ENCODE measurements at places on chromosomes 11 and 22.

- DNase-seq, result no peak
Measured at GRCh38 chr11:37474889-37475288, 876.9 kb upstream of the RAG2 start.

DNA sequence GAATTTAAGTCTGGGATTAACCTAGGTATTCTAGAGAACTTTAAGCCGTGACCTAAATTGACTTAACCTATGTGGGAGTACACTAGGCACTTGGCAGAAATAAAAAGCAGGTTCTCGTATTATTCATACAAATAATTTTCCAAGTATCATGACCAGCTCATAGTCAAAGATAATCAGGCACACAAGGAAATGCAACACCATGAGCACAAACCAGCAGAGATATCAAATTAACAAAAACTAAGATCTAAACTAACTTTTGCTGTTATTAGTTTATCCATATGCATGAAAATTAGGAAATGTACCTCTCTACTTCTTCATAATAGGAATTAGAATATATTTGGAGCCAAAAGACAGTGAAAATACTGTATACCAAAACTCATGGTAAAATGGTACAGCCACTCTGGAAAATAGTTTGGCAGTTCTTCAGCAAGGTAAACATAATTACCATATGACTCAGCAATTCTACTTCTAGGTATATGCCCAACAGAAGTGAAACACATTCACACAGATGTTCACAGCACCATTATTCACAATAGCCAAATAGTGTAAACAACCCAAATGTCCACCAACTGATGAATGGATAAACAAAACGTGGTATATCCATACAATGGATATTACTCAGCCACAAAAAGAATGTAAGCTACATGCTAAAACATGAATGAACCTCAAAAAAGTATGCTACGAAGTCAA, 154.1 kb downstream of the ENTHD1 start:
- no peak for DNase-seq

DNA sequence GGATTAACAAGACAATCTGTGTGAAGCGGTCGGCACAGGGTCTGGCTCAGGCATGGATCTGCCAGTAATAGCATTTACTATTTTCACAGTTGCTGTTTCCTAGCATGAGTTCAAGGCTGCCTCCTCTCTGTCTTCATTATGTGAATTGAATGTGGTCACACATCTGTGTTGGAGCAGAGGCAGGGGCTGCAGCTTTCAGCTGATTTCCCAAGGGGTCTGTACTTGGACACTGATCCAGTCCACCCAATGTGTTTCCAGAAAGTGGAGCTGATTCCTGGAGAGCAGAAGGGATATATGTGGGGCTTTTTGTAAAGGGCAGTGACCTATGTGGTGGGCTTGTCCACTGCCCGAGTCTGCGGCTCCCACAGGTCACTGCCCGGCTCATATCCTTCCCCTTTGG, 3.5 kb upstream of the CELSR1 start:
- no peak for DNase-seq

GRCh38 chr11:59710136-59710847, 3.4 kb downstream of the OR10V1 start:
- DNase-seq, result no peak

DNA sequence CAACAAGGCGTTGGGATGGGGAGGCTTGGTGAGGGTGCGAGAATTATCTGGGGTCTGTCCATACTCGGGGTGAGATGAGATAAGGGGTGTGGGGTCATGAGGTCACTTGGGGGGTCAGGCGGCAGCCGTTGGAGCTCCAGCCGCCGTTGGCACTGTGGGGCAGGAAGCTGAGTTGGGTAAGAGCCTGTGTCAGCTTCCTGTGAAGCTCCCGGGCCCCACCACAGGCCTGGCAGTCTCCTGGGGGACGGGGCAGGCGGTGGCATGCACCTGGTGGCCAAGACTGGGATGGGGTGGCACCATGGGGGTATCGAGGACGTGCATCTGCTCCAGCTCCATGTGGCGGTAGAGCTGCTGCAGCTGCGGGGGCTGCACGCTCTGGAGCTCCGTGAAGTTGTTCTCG, 7.1 kb upstream of the MYBPC3 start:
- no peak for DNase-seq

- DNase-seq, result no peak
Measured at GRCh38 chr11:40094954-40095353, 1364.5 kb downstream of the LRRC4C start.

DNA sequence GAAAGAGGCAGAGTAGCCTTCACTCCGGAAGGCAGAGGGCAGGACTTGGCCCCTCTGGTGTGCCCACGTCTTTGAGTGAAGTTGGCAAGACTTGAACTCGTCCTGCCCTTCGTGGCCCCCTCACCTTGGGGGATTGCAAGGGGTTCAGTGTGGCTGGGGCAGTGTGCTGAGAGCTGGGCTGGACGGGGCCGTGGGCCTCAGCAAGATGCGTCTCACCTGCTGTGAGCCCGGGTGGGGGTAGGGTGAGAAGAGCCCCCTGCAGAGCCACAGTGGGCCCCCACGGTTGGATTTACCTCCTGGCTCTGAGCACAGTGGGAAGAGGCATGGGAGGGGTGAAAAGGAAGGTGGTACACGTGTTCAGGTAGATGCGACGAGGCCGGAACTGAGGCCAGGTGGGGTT, 81.4 kb upstream of the ATXN10 start:
- no peak for DNase-seq

- DNase-seq, result no peak
Measured at GRCh38 chr11:18384157-18384641, 10.2 kb upstream of the LDHA start.

- no peak for DNase-seq
Measured at GRCh38 chr22:33083212-33083611, 25.0 kb upstream of the SYN3 start.

- DNase-seq, result no peak
Measured at GRCh38 chr11:78230161-78230877, 41.6 kb downstream of the USP35 start.

DNA sequence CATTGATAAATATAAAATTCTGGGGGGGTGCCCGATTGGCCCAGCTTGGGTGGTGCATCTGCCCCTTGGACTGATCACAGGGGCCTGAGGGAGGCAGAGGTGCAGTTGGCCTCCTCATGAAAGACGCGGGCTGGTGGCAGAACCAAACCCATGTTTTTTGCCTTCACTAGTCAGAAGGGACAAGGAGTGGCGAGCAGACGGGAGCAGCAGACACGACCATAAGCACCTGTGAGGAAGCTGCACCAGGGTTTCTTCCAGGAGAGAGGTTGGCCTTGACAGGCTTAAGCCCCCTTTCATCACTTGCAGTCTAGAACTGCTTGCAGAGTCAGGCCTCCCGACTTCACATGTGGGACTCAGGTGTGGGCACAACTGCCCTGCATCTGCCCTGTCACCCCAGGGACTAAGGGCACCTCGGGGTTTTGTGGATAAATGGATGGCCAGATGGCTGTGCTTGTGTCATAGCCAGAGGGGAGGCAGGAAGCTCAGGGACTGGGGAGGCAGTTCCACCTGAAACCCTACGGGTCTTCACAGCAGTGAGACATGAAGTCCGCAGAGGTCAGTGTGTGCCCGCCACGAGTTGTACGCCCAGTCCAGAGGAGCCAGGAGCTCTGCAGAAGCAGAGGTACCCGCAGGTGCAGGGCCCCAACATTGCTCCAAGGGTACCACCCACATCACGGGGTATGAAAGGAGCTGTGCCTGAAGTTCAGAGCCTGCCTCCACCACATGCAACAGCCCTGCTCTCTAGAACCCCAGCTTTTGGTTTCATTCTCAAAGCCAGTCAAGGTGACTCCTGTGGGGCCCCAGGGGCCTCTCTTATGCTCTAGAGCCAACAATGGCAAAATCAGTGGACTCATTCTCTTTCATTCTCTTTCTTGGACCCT, 18.2 kb upstream of the SYT13 start:
- DNase-seq, result no peak

- DNase-seq, result no peak
Measured at GRCh38 chr11:833114-833791, 501 bp downstream of the CD151 start.

GRCh38 chr11:75351541-75351790, at the start of gene ARRB1:
Gene ARRB1, minus strand, starts transcription at chr11:75351661. Its CDS starts 54 bp downstream, at chr11:75351607.
- DNase-seq, result no peak

DNA sequence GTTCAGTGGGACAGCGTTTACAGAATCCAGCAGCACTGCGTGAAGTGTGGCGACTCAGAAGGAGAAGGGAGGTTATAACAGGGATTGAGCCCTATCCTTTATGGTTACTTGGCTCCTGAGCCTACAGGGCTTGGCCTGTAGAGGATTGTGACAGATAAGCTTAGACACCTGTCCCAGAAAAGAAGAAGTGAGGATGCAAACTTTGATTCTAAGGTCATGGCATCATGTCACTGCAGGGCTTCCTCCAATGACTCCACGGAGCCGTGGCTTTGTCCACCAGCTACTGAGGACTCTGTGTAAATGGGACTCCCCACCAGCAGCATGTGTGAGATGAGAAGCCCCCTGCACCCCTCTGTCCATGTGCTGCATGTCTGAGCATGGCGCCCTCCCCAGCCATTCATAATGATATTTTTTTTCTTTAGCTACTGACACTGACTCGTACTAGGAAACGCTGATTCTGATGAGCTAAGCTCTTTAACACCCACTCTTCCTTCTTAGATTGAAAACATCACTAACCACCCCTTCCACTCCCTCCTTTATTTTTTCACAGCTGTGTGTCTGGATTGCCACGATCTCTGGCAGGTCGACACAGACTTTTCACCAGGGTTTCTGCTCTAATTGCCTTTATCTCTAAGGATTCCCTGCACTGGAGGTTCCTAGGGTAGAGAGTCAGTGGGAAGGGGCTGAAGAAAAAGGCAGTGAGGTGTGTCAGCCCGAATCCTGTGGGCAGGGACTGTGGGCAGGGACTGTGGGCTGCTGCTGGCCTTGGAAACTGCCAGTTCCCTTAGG, 65.5 kb upstream of the TTC12 start:
- no peak for DNase-seq

GRCh38 chr11:1219446-1219833, 3.4 kb upstream of the MUC5B start:
- DNase-seq, result no peak

GRCh38 chr11:91904792-91905785, 319.5 kb upstream of the FAT3 start:
- DNase-seq, result no peak

- DNase-seq, result no peak
Measured at GRCh38 chr11:133911171-133911570, 45.6 kb downstream of the IGSF9B start.

GRCh38 chr11:29029452-29029851, 921.3 kb downstream of the METTL15 start:
- no peak for DNase-seq

- no peak for DNase-seq
Measured at GRCh38 chr11:61142424-61142823, 18.8 kb downstream of the VPS37C start.

DNA sequence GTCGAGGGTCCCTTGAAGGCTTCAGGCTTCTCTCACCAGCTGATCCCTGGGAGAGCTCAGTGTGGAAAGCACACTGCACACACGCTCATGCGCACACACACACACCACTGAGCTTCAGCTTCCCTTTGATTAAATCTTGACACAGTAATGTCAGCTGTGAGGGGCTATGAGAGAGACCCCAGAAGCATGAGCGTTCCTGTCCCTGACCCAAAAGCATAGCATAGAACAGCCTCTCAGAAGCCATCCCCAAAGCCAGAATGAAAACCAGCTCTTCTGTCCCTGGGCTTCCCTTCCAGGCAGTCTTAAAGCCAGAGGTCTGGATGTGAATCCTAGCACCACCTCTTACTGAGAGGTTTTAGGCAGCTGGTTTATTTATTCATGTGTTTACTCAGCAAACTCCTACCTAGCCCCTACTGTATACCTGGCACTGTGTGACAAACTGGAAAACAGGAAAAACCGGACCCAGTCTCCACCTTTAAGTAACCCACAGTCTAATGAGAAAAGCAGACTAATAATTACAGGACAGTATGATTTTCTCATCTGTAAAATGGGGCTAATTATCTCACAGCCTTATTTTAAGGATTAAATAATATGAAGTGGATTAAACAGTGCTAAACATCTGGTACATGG, 15.9 kb downstream of the GALNT18 start:
- no peak for DNase-seq

GRCh38 chr11:112810951-112811350, 150.3 kb upstream of the NCAM1 start:
- DNase-seq, result no peak

- DNase-seq, result no peak
Measured at GRCh38 chr11:55854704-55855103, 16.2 kb downstream of the OR5D16 start.

GRCh38 chr11:64078284-64078683, 42.6 kb downstream of the FLRT1 start:
- no peak for DNase-seq

- no peak for DNase-seq
Measured at GRCh38 chr22:46107089-46107664, 43.1 kb upstream of the PPARA start.

DNA sequence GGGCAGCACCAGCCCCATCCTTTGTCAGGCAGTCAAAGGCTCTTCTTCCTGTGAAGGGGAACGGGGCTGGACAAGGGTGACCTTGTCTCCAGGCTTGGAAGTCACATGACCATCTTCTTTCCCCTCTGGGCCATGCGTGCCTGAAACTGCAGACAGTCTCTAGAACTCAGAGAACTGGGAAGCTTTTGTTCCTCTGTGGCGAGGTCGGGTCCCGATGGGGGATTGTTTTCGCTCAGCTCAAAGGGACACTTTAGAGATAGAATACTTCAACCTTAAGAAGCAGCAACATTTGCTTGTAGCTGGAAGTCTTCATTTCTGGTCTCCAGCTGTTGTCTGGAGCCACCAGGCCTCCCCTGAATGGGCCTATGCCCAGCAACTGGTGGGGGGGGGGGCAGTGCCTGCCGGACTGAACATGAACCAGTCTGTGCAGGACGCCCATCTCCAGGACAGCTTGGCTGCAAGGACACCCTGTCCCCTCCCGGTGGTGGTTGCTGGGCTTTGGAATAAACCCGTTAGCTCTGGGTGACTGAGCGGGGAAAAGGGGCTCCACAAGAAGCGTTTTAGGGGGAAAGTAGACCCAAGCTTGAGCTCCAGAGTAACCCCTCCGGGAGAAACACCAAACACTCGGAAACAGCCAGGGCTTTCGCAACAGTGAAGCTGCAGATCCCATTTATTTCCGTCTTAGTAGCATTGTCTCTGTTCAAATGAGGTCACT, 55.7 kb upstream of the EMID1 start:
- no peak for DNase-seq

GRCh38 chr11:44608991-44609782, 43.7 kb downstream of the CD82 start:
- no peak for DNase-seq

DNA sequence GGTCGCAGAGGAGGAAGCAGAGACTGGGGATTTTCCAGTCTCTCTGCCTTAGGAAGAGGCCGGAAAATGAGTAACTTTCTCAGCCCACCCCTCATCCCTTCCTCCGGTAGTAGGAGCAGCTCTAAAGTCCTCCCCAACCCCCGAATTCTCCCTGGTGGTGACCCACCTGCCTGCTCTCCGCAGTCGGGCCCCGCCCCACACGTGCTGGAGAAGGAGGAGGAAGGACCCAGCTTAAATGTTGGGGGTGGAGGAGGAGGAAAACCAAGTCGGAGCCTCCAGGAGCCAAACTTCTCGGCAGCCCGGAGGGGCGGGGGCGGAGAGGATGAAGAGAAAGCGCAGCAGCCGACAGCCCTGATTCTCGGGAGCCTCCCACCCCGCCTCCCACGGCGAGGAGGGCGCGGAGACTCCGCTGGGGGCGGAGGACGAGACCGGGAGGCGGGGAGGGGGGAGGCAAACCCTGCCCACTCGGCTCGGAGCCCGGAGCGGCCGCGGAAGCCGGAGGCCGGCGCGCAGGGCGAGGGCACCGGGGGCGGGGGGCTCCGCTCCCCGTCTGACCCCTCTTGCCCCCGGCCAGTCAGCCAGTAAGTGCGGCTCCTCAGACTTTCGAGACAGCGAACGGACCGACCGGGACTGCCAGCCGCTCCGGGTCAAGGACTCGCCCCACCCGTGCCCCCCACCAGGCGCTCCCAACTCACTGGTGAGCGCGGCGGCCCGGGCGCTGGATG, at the start of gene TPBGL:
Gene TPBGL, plus strand, starts transcription at position 464 of the 725 bp plus-strand sequence. CDS start 276 bp downstream, outside the sequence.
- no peak for DNase-seq
